Hepatocyte (in vitro differentiated cells): ENCODE measurements at places on chromosomes 16 and 17. TPM values are rescaled to one million over a fixed set of nuclear protein-coding genes. Genes with fewer than 3 reads are reported as not detected.

GRCh38 chr17:27800522-27800921 lies at the start of gene NOS2:
Gene NOS2, minus strand, starts transcription at chr17:27800529. Its CDS starts 1,720 bp downstream, at chr17:27798809.
- DNase-seq, result peak; percentile 62

- DNase-seq, result no peak
Measured at GRCh38 chr17:72270273-72270924, 149.6 kb downstream of the SOX9 start.

GRCh38 chr17:34051046-34051445 lies 204.0 kb upstream of the CCL2 start:
- no peak for DNase-seq

DNA sequence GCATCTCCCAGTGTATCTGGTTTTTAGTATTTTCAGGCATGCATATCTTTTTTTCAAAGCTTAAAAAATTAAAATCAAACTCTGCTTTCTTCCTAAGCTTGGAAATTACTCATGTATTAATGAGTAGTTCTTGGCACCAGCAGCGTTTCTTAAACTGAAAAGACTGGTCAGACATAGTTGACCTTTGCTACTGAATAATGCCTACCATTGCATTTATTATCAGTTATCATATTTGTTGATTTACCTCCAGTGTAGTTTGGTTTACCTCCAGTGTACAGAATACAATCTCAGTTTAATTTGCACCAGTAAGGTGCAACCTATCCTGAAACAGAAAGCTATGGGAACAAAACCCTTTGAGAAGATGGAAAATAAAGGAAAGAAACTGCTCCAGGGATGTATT lies 34.5 kb upstream of the EVI2A start:
- DNase-seq, result no peak

DNA sequence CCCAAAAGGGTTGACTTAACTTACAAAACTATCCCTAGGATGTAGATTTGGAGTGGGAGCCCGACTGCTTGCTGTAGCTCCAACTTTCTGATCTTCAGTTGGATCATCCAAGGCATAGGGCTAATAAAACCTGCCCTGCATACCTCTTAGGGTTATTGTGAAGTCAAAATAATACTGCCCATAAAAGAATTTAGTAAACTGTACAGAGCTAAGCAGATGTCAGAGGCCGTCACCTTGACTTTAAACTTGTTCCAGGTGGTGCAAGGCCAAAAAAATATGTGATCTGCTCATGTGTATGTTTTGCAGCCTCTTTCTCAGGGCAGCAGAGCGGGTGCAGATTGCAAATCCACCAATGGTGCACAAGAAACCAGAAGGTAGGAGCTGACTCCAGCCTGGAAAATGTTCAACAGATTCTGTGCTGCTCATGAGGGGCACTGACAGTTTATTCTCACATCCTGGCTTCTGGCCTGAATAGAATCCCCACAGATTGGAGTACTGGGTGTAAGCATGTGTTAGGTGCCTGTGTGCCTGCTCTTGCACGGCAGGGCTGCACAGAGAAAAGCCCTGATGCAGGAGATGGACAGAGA lies 180.7 kb downstream of the MAP2K4 start:
- no peak for DNase-seq

DNA sequence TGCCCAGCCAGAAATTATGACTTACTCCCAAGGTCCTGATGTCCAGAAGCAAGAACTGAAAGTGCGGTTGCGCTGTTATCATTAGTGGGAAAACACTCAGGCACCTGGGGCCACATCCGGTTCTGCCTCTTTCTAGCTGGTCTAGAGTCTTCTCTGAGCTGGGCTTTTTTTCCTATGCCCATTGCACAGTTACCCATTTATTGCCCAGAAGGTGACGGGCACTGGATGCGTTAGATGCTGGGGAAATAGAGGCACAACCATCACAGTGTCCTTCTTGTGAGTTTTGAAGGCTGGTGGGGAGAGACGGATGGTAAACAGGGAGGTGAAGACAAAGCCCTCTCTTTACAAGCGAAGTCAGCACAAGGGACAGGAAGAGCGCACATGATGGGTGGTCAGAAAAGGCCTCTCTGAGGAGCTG lies 37.7 kb downstream of the PLCG2 start:
- no peak for DNase-seq

DNA sequence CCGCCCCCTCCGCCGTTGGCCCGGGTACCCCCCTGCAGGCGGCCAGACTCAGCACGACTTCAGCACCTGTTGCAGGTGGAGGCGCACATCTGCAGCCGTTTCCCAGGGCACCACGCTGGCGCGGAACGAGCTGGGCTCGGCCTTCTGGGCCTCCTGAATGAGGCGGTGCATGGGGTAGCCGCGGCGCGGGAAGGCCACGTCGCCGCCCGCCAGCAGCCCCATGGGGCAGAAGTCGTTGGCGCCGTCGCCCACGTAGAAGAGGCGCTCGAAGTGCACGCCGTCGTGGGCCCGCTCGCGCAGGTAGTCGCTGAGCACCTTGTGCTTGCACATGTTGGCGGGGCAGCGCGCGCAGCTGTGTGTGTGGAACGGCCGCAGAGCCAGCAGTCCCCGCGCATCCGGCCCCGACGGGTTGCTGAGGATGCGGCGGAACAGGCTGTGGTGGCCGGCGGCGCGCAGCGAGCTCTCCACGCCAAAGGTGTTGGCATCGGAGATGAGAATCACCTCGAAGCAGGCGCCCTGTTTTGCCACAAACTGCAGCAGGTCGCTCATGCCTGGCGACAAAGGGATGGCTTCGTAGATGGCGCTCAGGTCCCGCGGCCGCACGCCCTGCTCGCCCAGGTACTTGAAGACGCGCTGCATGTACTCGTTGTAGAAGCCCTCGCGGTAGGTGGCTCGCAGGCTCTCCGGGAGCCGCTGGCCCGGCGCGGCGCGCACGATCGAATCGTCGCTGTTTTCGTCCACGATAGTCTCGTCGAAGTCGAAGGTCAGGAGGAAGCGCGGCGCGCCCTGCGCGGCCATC lies 6.2 kb downstream of the PHOSPHO1 start:
- peak; percentile 35 for DNase-seq

DNA sequence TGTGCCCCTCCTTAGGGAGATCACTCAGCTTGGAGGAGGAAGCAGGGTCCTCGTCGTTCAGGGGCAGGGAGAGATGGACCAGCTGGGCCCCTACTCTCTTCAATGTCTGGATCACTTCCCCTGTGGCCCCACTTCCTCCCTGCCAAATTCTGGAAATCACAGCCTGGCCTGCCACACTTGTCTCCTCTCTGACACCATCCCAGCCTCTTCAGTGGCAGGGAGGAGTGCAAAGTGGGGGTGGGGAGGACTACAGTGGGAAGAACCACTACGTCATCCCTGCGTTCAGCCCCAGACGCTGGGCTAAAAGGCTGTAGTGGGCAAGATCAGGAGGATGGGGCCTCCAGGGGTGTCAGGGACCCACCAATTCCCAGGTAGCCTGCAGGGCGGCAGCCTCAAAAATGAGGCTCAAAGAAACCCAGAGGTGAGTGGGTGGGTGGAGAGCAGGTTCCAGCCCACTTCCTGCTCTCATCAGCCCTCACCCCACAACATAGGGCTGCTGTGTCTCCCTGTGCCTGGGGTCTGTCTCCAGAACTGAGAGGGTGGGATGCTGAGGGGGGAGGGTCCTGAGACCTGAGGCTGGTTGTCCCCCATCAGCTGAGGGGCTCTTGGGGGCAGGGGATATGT lies 25.0 kb upstream of the TAC4 start:
- DNase-seq, result no peak

GRCh38 chr17:47232465-47232864 lies 21.2 kb upstream of the ITGB3 start:
- no peak for DNase-seq

GRCh38 chr16:19744670-19745069 lies 26.6 kb downstream of the IQCK start:
- no peak for DNase-seq

GRCh38 chr16:50878966-50879615 lies 137.2 kb downstream of the CYLD start:
- no peak for DNase-seq

- DNase-seq, result peak; percentile 92
Measured at GRCh38 chr17:43832976-43833829, at the start of gene MPP3. Gene MPP3, minus strand, starts transcription at chr17:43833146. Its CDS starts 1,240 bp downstream, at chr17:43831906.

The GNG13 gene
- total RNA-seq, result not detected in 2 replicates

The IGSF6 gene
- 0.56 and 0.70 TPM in 2 replicates for total RNA-seq

The CDRT15 gene
- not detected in 2 replicates for total RNA-seq

The LGALS9C gene
- total RNA-seq, result not detected in 2 replicates

The HOXB6 gene
- 4.1 and 4.8 TPM in 2 replicates for total RNA-seq
